ENCODE measurements at places on chromosomes 12 and 14.

- no peak for DNase-seq
Measured at GRCh38 chr14:31261859-31262731, 54.5 kb upstream of the HECTD1 start.

DNA sequence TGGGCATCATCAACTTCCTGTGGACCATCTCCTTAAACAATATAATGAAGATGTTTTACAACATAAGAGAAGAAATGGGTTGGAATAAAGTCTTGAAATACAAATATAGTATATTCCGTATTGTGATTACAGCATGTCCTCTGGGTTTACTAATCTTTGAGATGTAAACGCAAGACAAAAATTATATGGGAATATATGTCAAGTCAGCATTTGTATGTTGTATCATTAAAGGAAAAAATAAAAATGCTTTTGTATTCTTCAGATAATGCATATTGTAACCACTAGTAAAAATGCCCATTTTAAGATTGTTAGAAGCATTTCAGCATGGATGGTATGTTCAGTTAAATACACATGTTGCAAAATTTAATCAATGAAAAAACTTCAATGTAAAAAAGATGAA is 893.3 kb downstream of the FLRT2 start:
- no peak for DNase-seq

DNA sequence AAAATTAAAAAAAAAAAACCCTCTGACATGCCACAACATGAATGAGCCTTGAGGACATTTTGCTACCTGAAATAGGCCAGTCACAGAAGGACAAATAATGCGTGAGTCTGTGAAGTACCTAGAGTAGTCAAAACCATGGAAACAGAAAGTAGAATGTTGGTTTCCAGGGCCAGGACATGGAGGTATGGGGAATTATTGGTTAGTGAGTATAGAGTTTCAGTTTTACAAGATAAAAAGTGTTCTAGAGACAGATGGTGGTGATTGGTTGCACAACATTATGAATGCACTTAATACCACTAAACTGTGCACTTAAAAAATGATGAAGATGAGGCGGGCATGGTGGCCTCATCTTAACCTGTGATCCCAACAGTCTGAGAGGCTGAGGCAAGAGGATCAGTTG is 47.6 kb upstream of the ZFP36L1 start:
- no peak for DNase-seq

GRCh38 chr12:49827401-49828099 is 663 bp downstream of the NCKAP5L start:
- no peak for DNase-seq

- no peak for DNase-seq
Measured at GRCh38 chr12:12722435-12723148, 5.4 kb downstream of the CDKN1B start.

GRCh38 chr14:81946375-81946774 is 412.7 kb upstream of the SEL1L start:
- no peak for DNase-seq

- DNase-seq = no peak
Measured at GRCh38 chr14:77738559-77739250, 22.3 kb downstream of the SNW1 start.

DNA sequence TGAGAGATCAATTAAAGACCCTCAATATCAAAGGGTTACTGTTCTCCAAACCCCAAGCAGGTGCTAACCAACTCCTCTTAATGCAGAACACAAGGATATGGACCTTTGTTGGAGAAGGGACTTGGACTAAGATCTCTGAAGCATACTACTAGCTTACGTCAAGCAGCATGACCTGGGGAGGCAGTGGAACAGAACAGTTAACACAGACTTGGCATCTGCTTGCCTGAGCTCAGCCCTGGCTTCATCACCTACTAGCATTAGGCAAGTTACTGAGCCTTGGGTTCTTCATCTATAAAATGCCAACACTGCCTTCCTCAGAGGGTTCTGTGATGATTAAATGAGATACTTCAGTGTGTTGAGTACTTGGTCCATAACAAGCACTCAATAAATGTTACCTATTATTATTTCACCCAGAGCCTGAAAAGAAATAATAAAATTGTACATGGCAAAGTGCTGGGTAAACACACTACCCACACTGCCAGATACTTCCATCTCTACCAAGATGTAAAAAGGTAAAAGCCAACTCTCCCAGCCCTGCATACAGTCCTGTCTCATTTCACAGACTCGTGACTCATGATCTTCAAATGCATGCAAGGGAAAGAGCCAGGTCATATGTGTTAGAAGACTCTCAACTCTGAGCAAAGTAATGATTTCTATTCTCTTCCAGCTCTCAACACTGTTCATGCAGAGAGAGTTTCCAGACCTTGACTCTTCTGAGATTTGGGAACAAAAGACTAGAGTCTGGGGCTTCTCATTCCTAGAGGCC is 39.7 kb downstream of the FMNL3 start:
- DNase-seq = no peak

DNA sequence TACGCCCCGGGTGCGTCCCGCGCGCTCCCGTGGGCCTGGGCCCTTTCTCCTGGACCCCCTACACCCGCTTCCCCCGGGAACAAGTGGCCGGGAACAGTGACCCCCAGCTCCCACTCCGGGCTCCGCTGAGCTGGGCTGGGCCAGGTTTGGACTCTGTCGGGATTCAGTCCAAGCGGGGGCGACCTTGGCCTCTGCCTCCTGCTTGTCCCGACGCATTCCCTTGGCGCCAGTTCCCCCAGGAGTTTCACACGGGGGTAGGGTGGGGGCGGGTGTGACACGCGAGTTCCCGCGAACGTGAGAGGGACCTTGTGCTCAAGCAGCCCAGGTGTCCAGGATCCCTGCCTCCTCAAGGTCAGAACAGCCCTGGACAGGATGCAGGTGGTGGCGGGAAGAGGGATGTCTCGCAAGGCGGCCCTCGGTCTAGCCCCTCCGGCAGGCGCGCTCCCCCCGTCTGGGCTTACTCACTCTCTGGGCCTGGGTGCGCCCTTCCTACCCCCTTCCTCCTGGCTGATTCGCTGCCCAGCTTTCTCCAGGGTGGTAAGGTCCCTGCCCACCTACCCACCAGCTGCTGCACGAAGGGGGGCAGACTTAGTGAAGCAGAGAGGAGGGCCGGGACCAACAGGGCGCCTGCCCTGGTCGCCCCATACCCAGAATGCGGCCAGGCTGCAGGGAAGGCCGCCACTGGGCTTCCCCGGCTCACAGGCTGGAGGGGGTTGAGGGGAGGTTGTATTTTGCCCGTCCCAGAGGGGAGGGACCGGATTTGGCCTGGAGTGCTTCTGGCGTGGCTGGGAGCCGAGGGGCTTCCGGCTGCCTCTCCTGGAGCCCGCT is 862 bp downstream of the CRIP2 start:
- no peak for DNase-seq

DNA sequence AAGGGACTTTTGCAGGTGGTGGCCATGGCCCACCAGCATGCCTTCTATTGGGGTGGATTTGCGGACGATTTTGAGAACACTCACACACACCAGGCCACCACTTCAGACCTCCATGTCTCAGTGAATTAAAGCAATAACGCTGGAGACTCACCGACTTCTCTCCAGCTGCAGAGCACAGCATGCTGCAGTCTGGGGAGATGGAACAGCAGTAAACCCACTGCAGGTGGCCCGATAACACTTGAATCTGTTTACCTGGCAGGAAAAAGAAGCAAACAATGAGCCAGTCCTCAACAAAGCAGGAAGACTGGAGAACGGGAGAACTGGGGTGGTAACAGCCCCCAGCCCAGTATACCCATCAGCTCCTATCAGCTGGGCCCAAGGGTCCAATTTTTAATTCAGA is 21.6 kb downstream of the RFC5 start:
- DNase-seq = no peak

DNA sequence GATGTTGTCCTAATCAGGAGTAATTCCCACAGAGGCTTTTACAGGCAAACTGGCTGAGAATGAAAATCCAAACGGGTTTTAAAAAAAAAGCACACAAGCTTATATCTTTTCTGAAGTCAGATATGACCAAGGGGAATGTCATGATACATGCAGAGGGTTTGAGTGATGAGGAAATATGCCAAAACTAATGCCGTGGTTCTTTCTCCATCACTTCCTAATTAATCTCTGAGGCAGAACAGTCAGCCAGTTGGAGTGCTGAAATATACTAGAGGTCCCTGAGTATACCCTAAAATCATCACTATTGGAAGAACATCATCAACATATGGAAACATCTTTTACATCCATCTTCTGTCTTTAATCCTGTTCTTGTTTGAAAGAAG is 160.8 kb upstream of the FAR2 start:
- DNase-seq = no peak

DNA sequence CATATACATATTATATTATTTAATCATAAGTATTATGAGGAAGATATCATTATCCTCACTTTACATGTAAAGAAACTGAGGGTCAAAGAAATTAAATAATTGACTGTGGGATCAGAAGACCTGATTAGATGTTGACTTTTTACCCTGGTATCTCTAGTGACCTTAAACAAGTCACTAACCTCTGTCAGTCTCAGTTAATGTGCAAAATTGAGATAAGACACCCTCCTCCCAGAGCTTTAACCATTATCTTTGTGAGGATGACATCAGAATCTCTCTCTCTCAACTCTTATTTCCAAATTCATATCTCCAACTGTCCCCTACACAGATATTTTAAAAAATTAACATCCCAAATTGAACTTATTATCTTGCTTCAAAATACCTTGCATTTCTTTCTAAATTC is 177.8 kb downstream of the KLHL28 start:
- DNase-seq = no peak

DNA sequence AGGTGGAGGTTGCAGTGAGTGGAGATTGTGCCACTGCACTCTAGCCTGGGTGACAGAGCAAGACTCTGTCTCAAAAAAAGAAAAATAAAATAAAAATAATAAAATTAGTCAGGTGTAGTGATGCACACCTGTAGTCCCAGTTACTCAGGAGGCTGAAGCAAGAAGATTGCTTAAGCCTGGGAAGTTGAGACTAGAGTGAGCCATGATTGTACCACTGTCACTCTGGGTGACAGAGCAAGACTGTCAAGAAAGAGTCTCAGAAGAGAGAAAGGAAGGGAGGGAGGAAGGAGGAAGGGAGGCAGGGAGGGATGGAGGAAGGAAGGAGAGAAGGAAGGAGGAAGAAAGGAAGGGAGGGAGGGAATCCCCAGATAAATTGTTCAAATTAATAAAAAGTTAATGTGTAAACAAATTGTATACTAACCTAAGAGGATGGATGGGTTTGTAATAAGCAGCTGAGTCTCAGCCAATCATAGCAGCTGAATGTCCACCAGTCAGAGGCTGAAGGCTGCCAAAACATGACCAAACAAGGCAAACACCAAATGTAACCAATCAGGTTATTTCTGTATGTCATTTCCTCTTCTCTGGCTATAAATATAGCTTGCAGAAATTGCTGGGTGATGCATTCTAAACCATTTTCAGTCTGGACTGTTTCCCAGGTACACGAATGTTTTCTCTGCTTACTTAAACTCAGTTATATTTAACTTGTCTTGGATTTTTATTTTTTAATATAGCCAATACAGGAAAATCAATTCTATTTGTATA is 6.1 kb upstream of the CDCA4 start:
- no peak for DNase-seq

DNA sequence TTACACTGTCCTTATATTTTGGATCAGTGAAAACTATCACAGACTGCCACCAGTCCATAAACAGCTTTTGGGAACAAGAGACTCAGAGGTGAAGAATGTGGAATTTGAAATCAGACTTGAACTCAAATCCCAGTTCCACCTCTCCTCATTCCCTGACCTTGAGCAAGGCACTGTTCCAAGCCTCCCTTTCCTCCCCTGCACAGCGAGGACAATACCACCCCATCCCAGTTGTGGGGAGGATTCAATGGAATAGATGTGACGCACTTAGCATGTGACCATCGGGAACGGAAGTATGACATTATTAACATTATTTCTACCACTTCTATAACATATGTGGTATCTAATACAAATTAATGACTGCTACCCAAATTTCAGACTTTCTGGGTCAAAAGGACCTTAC is 63.5 kb downstream of the DPF3 start:
- DNase-seq = no peak

- DNase-seq = no peak
Measured at GRCh38 chr14:61388976-61389576, 67.7 kb downstream of the PRKCH start.

GRCh38 chr12:25811656-25812126 is 146.8 kb upstream of the RASSF8 start:
- DNase-seq = no peak

- DNase-seq = no peak
Measured at GRCh38 chr12:54579258-54579657, 9.2 kb downstream of the PPP1R1A start.

GRCh38 chr12:79650440-79650839 is 40.3 kb downstream of the PAWR start:
- DNase-seq = no peak

GRCh38 chr14:73176685-73177084 is 40.4 kb downstream of the PSEN1 start:
- no peak for DNase-seq

- DNase-seq = no peak
Measured at GRCh38 chr12:72790273-72790672, 518.1 kb downstream of the TRHDE start.

DNA sequence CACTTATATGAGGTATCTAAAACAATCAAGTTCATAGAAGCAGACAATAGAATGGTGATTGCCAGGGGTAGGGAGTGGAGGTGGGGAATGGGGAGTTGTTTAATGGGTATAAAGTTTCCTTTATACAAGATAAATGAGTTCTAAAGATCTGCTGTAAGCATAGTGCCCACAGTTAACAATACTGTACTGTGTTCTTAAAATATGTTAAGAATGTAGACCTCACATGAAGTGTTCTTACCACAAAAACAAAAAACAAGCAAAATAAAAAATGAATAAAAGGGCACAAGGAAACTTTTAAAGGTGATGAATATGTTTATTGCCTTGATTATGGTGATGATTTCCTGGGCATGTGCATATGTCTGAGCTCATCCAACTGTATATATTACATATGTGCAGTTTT is 211.8 kb downstream of the MSRB3 start:
- DNase-seq = no peak

- DNase-seq = no peak
Measured at GRCh38 chr14:60348211-60348610, 99.2 kb downstream of the PPM1A start.

DNA sequence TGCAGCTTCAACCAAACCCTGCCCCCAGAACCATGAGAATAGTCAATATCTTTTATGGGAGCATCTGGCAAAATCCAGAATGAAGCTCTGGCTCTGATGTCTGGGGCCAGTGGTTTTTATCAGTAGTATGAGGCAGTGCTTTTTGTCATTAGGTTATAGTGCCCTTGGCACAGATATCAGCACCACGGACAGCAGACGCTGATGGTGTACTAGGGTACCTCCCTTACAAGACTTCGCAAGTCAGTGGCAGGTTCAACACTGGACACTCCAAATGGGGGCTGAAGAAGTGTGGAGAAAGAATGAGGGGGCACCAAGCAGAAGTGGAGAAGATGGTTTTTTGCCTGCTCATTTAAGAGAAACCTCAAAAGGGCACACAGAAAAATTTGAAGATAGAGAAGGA is 68.2 kb upstream of the E2F7 start:
- no peak for DNase-seq

GRCh38 chr14:84493779-84494178 is 1036.2 kb upstream of the FLRT2 start:
- DNase-seq = no peak

- DNase-seq = no peak
Measured at GRCh38 chr14:74140374-74140850, 55.7 kb downstream of the LIN52 start.

- peak; percentile 48 for DNase-seq
Measured at GRCh38 chr14:62301911-62302310, 539.7 kb downstream of the SNAPC1 start.

GRCh38 chr14:42719391-42719790 is 1112.7 kb downstream of the LRFN5 start:
- DNase-seq = no peak
